CD4-positive, alpha-beta T cell treated with Interleukin-21 for 1 hour (primary cell): ENCODE measurements at places on chromosomes 3 and 15.

DNA sequence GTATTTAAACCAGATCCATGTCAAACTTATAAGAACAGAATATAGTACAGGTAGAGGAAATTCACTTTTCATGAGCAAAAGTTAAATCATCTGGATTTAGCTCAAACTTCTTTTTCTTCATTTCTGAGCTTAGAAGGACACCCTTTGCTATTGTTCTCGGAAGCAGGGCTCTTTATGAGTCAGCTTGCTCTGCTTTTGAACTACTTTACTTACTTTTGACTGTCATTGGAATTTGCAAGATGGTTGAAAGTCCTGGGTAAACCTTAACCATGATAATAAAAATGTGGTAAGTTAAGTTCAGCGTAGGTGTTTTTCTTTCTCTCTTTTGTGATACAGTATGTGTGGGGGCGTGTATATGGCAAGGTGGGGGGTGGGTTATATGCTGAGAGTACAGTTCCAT, 312.7 kb upstream of the DPH6 start:
- no peak for DNase-seq

DNA sequence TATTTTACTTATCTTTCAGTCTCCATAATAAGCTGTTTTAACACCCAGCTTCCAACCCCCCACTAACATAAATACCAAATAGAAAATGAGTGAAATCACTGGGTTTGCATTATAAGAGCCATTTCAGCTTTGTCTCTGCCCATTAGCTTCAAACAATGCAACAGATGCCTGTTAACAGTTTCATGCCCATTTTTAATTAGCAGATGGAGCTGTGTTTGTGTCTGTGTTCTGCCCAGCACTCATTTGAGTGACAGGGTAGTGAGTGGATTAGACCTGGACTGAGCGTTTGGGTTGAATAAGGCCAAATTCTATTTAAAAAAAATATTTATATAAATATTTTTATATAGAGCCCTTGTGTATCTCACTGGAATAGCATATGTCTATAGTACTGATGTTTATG, 7.4 kb downstream of the RAB8B start:
- DNase-seq: no peak

DNA sequence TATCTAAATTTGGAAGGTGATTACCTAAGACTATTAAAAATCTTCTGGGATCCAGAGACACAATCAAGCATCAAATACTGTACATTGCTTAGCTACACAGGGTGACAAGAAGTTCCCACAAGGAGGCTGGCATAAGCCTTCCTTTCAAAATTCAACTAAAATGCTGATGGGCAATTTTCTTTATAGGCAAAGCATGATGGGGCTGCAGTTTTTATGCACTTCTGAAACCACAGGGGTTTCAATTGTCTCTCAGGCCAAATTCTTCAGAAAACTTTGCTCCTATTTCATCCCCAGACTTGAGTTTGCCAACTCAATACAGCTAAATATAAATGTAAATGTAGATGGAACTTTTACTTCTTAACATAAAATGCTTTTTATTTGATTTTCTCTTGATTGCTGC, 241.6 kb downstream of the ZPLD1 start:
- DNase-seq: no peak

GRCh38 chr3:4292301-4292700, 10.9 kb upstream of the SETMAR start:
- DNase-seq: no peak

DNA sequence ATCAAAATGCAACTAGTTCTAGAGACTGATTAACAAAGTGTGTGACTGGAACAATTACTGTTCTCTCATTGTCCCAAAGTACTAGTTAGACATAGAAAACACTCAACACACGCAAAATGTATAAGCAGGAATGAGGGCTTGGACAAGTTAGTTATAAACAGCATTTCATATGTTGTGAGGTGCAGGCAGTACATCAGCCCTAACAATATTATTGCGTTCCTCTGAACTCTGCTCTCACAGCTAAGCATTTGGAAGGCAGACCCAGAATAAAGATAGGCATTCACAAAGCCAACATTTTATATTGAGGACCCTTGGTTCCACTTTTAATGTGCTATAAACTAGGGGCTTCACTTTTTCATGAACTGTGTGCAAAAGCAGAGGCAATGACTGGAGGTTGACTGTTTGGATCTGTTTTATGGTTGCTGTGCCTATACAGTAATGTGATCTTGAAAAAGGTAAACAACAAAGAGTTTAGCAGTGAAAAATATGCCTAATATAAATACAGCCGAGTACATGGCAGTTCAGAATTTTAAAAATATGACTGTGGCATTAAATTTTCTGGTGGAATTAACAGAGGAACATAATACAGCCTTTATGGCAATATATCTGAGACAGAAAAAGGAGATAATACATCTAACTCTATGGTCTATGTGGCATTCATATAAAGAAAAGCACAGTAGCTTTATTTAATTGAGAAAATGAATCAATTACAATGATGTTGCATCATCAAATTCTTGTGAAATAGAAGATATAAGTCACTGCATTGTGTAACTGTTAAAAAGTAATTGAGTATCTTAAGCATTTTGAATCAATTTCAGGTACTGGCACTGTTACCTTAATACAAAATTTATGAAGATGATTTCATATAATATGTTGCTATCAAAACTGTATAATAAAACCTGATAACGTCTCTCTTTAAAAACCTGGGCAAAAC, 80.0 kb upstream of the SKOR1 start:
- no peak for DNase-seq

- DNase-seq: no peak
These were observed 60.3 kb upstream of the FNDC3B start for GRCh38 chr3:171979081-171979480.

DNA sequence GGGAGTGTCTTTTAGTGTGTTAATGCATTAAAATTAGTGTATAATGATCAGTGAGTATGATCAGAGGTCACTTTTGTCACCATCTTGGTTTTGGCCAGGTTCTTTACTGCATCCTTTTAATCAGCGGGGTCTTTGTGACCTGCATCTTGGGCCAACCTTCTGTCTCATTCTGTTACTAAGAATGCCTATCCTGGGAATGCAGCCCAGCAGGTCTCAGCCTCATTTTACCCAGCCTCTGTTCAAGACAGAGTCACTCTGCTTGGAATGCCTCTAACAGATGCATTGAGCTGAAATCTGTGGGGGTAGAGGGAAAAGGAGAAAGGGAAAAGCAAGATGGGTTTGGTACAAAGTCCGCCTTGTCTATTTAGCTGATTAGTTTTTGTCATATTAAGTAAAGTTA, 5.3 kb upstream of the BLOC1S6 start:
- DNase-seq: no peak

DNA sequence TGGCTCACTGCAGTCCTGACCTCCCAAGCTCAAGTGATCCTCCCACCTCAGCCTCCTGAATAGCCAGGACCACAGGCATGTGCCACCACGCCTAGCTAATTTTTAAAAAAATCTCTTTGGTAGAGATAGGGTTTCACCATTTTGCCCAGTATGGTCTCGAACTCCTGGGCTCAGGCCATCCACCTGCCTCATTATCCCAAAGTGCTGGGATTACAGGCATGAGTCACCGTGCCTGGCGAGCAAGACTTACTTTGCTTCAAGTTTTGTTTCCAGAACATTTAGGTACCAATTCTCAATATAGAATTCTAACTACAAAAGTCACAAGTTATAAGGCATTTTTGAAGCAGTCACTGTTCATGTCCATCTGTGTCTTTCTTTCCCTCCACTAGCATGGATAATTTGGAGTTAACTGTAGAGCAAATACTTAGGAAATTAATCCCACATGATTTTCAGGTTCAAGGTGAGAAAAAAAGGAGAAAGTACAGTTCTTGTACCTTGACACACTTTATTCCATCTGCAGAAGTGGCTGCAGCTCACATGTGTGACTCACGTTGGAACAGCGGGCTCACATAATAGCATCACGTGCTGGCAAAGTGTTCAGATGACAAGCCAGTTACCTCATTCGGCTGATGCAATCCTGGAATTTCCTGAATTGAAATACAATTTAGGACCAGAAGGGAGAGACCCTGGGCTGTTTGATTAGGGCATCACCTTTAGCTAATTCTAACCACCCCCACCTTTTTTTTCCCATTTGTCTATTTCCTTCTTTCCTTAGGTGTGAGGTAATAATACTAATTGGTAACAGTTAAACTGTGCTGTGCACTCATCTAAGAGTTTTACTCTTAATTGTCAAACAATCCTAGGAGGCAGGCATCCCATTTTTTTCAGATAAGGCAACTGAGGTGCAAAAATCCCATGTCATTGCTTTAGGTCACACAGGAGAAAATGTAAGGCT, 46.9 kb upstream of the NEDD4 start:
- no peak for DNase-seq

- peak; percentile 25 for DNase-seq
These were observed 7.2 kb upstream of the IVD start for GRCh38 chr15:40398413-40398873.

DNA sequence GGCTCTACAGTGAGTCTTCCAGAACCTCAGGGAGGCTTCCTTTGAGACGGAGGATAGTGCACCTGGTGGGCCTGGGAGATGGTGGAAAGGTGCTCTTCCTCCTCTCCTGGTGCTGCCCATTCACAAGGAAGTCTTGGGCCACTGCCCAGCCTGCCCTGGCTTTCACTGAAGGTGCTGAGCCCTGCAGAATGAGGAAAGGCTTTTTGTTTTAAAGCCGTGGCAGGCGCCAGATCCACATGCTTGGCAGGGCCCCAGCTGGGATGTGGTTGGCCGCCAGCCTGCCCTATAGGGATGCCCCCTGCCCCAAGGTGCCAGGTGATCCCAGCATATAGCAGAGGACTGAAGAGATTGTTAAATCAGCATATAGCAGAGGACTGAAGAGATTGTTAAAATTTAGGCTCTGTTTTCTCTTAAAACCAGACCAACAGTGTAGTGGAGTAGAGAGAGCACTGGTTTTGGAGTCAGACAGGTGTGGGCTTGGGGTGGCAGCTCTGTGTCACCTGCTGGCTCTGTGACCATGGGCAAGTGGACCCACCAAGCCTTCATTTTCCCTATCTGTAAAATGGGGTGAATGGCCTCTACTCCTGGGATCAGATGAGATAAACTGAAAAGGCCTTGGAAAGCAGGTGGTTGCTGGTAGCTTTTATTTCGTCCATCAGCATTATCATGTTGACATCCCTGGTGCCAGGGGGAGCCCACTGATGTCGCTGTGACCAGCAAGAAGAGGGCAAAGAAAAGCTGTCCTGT, 53.3 kb downstream of the SLC6A6 start:
- no peak for DNase-seq

DNA sequence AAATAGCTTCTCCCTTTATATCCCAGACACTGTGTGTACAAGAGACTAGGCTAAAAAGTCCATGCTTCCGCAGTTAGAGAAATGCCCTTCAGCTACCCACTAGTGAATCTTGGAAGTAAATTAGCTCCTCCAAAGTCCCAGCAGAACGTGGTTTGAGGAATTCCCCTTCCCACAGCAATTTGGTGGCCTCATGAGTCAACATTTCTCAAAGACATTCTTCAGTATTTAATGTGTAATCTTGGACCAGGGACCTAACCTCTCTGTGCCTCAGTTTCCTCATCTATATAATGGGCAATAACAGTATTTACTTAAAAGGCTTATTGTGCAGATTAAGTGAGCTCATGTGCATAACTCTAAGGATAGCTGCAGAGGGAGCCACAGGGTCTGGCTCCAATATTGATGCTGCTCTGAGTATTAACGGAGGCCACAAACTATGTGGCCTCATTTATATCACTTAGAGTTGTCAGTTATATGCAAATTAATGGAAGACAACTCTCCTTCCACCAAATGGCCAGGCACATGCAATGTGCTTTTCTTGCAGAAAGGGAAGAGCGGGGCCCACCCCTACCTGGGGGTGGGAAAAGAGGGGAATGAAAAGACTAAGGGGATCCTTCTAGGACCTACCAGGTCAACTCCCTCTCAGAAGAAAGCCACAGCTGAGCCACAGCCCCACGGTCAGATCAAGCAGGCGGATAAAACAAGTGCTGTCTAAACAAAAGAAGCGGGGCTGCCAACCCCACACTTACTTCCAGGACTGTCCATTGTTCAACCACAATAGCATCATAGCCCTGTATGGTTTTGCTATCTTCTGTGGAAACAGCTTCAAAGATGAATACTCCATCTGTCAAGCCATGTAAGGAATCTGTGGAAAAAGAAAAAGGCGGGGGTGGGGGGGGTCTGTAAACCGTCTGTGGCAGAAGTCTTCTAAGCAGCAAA, 92.4 kb downstream of the OXNAD1 start:
- DNase-seq: no peak

DNA sequence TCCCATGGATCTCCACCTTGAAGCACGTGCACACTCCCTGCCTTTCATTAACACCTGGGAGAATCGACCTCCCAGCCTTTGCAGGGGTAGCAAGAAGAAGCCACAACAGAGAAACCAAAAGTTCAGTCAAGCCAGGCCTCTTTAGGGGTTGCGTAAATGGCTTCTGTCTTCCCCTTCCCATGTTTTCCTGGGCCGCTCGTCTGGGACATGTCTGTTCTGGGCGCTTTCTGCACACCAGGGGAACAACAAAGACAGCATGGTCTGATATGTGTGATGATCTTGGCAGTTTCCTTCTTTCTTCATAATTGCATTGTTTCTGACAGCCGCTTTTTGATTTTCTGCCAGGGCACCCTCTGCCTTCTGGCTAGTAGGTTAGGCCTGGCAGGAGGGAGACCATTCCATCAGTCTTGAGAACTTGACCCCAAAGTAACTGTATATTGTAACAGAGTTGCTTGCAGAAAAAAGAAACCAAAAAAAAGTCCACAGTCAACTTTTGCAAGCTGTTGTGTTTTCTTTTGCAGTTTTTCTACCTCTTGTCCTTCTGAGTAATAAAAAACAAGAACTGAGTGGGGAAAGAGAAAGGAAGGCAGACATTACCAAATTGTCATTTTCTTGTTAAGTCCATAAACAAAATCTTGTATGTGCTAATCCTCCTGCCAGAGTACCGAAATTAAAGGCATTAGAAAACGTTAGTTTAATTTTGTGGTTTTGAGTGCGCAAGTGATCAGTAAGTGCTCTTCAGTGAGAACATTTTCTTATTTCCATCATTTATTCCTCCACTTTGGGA, 56.0 kb upstream of the FURIN start:
- DNase-seq: no peak

- DNase-seq: no peak
These were observed 13.9 kb downstream of the PLXND1 start for GRCh38 chr3:129592381-129593131.

DNA sequence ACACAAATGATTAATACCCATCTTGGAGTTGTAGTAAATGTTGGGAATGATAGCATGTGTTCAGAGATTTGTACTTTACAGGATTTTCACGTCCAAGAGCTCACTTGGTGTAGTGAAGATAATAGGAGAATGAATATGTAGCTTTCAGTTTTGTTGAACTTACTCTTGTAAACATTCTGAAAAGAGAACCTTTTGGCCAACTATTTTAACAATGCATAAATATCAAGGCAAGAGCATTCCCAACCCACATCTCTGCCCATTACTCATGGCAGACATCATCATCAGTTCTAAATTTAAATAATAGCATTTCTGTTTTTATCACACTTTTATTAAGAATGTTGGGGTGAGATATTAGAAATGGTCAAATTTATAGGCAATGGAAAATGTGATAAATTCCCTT, 465.2 kb upstream of the TPRG1 start:
- DNase-seq: no peak
